ENCODE measurements at places on chromosomes 13 and 19. TPM values are rescaled to one million over a fixed set of nuclear protein-coding genes. Genes with fewer than 3 reads are reported as not detected.

The ZNF814 gene
- total RNA-seq, result 3.9 TPM

The KLK4 gene
- total RNA-seq, result not detected

The ZNF177 gene
- 2.1 TPM for total RNA-seq

The KASH5 gene
- not detected for total RNA-seq

The STOML3 gene
- total RNA-seq, result not detected

The AMER2 gene
- total RNA-seq, result not detected

The TDRD3 gene
- total RNA-seq, result 18.8 TPM

The ACP7 gene
- total RNA-seq, result not detected

The KLK15 gene
- total RNA-seq, result not detected

The DDX49 gene
- total RNA-seq, result 56.3 TPM

The GPR18 gene
- total RNA-seq, result not detected

The SSC5D gene
- 19.3 TPM for total RNA-seq

The CARM1 gene
- 17.2 TPM for total RNA-seq

The ALKBH6 gene
- total RNA-seq, result 12.8 TPM

The RASAL3 gene
- total RNA-seq, result not detected

The HOMER3 gene
- total RNA-seq, result 60.1 TPM

The CYP4F22 gene
- not detected for total RNA-seq

The NEK3 gene
- total RNA-seq, result 20.8 TPM

The FAM124A gene
- total RNA-seq, result 4.8 TPM

The SIGLEC8 gene
- total RNA-seq, result not detected

The ZNF320 gene
- total RNA-seq, result 14.6 TPM

The RFPL4AL1 gene
- total RNA-seq, result not detected

The PCDH17 gene
- under 0.01 TPM for total RNA-seq

The KBTBD7 gene
- total RNA-seq, result 4.6 TPM

The PNMA8B gene
- 1.7 TPM for total RNA-seq

The ZNF888 gene
- total RNA-seq, result 2.6 TPM

The PTH2 gene
- not detected for total RNA-seq

The RGL3 gene
- total RNA-seq, result 1.8 TPM

The VAV1 gene
- total RNA-seq, result not detected

The TEX29 gene
- 1.7 TPM for total RNA-seq

The FLT3 gene
- total RNA-seq, result not detected

The KLHL1 gene
- not detected for total RNA-seq

The ADPRHL1 gene
- 1.5 TPM for total RNA-seq

The ANGPTL4 gene
- total RNA-seq, result 1.7 TPM

The RASL11A gene
- total RNA-seq, result 82.2 TPM

The CEACAM16 gene
- not detected for total RNA-seq

Measured in fibroblast of lung (primary cell).